Hippocampal formation (tissue), 2 donors: ENCODE measurements at places on chromosomes 12 and 14.
A peak's percentile ranks its signal among the peaks of the same experiment; 100 is the strongest.

DNA sequence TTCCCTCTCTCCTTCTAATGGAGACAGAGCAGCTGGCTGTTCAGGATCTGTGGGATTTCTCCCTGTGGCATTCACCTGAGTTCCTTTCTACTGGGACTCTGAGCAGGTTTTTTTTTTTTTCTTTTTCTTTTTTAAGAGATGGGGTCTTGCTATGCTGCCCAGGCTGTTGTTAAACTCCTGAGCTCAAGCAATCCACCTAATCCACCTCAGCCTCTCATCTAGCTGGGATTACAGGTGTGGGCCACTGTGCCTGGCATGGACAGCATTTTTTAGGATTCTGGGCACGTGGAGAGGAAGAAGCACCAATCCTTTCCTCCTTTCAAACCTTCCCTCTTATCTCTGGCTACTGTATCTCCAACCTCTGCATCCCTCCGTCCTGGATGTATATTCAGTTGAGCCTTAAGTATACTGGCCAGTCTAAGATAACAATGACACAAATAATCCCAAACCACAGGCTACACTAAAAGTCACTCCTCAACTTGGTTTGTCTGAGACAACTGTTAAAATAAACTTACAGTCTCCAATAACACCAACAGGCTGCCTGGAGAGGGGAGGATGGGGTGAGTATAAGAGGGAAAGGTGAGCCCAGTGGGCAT lies 16.4 kb upstream of the CELA1 start:
- DNase-seq, result no peak

DNA sequence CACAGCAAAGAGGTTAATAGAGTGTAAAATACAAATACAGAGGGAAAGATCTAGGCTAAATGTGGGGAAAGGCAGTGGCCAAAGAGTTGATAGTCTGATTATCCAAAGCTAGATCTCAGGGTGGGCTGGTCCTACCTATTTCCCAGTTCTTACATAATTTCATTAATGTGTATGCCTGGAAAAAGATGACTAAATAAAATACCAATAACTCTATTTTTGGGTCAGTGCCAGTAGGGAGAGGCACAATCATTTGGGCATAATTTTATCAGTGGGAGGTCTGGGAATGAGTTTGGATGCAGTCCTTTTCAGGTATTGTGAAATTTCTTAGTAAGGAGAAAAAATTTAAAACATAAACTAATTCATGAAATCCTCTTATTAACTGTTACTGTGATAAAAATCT lies 30.6 kb upstream of the CLEC14A start:
- no peak for DNase-seq

GRCh38 chr12:72602581-72602980 lies 330.4 kb downstream of the TRHDE start:
- DNase-seq, result no peak

DNA sequence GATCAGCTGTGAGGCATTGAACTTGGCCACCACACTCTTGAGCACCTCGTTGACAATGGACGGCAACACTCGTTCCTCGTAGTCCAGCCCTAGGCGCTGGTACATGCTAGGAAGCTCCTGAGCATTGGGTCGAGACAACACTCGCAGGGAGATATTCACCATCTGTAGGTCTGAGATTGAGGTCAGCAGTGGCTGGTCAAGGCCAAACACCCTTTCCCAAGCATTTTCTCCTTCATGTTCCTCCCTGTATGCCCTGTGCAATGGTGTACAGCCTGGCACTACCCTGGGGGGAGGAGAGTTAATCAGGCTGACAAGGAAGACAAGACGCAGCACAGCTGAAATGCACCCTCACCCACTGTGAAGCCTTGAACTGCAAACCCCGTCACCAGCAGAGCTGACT lies 2.0 kb downstream of the PHB2 start:
- no peak for DNase-seq

DNA sequence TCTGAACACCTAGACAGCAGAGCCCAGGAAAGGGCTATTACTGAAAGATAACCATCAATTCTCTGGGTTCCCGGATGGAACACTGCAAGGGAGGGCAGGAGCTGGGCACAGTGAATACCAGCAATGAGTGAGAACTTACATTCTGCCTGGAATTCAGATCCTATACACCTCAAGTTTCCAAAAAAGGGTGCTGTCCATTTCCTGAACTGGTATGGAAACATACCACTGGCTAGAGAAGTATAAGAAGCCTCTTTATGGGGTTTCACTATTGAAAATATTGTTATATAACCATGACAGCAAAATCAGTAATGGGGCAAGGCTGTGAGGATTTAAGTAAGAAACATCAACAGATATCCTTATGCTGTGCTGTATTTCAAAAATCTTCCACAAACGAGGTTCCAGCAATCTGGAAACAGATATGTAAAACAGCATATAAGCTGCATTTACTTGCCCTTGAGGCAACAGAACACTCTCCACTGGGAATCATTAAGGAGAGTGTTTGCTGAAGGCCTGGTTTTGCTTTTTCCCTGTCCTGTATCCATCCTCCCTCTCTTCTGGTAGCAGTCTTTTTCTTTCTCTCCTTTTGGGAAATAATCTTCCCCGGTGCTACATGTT lies 53.3 kb upstream of the GTF2A1 start:
- DNase-seq, result no peak

- DNase-seq, result no peak
Observed at GRCh38 chr12:108611884-108612415, 14.1 kb upstream of the TMEM119 start.

DNA sequence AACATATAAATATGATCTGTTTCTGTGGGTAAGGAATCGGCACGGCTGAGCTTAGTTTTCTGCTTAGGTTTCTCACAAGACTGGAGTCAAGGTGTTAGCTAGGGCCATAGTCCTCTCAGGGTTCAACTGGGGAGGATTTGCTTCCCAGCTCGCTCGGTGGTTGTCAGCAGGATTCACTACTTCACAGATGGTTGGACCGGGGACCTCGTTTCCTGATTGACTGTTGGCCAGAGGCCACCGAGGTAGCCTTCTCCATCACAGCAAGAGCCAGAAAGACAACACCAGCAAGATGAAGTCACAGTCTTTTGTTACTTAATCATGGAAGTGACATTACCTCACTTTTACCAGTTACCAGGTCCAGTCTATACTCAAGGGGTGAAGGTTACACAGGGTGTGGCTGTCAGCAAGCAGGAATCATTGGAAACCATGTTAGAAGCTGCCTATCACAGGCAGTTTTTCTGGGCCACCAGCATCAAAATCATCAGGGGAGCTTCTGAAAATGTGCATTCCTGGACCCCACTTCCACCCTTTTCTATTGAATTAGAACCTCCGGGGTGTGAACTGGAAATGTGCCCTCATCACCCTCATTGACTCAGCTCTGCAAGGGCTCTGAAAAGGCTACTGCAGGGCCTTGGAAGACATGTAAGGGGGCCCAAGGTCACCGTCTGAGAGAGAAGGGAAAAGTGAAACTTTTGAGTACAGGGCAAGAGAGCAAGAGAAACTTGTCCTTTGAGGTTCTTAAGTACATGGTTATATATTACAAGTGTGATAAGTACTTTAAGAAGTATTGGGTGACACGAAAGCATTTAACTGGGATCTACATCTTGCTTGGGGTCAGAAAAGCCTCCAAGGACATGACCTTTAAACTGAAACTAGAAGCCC lies 10.9 kb downstream of the COPS7A start:
- DNase-seq, result no peak

- DNase-seq, result no peak
Observed at GRCh38 chr12:127717278-127717677, 549.7 kb upstream of the TMEM132C start.

GRCh38 chr14:32074887-32075572 lies 2.1 kb upstream of the ARHGAP5 start:
- DNase-seq, result no peak

DNA sequence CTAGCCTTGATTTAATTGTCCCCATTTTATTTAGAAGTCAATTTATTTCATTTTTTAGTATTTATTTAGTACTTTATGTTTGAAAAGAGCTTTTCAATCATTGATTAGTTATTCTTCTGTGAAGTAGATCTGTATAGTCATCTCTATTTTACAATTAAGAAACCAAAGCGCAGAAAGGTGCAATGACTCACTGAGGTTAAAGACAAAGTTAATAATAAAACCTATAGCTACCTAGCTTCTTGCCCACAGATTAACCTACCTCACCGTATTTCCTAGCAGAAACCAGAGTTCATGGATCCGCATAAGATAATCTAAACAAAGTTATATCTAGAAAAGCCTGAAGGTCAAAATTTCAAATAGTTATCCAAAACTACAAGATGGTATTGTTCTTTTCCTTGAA lies 176.4 kb downstream of the GRIN2B start:
- DNase-seq, result no peak

DNA sequence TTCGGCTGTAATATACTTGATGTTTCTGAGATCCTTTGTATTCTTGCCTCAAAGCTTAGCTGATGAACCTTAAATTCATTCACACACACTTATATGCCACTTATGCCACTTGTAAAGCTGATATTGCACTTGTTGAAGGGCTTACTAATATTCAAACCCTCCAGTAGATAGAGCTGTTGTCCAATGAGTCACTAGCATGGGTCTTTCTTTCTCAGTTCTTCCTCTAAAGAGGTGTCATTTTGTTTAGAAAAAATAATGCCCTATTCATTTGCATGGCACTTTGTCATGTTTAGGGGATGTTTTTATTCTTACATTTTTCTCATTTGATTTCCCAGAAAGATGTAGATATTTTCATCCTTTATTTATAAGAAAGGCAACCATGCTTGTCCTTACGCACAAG lies 56.4 kb downstream of the MON2 start:
- DNase-seq, result no peak

- no peak for DNase-seq
Observed at GRCh38 chr14:104195878-104196277, 57.5 kb downstream of the KIF26A start.

- DNase-seq, result no peak
Observed at GRCh38 chr14:77714926-77715325, 7.0 kb downstream of the SLIRP start.

GRCh38 chr12:68375756-68376695 lies 43.9 kb upstream of the MDM1 start:
- no peak for DNase-seq

GRCh38 chr12:89948271-89949175 lies 239.9 kb upstream of the ATP2B1 start:
- DNase-seq, result no peak

- no peak for DNase-seq
Observed at GRCh38 chr14:74804219-74804825, 41.2 kb downstream of the YLPM1 start.

DNA sequence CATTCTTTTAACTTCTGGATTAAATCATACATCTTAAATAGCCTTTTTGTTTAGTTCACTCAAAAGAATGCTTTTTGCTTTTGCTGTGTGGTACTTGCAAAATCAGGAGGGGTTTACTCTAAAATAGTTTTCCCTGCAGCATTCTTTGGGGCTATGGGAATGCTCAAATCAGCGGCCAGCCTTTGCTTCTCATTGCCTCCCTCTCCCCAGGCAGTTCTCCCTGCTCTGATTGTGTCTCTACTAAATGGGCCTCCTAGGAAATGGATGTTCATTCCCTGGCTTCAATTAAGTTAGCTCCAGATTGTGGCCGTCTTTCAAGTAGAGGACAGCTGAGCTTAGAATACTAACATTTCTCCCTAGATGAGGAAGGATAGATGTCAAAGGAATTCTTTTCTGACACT lies 4.4 kb downstream of the TULP3 start:
- DNase-seq, result no peak

GRCh38 chr12:1473418-1473817 lies 121.0 kb downstream of the FBXL14 start:
- DNase-seq, result no peak

DNA sequence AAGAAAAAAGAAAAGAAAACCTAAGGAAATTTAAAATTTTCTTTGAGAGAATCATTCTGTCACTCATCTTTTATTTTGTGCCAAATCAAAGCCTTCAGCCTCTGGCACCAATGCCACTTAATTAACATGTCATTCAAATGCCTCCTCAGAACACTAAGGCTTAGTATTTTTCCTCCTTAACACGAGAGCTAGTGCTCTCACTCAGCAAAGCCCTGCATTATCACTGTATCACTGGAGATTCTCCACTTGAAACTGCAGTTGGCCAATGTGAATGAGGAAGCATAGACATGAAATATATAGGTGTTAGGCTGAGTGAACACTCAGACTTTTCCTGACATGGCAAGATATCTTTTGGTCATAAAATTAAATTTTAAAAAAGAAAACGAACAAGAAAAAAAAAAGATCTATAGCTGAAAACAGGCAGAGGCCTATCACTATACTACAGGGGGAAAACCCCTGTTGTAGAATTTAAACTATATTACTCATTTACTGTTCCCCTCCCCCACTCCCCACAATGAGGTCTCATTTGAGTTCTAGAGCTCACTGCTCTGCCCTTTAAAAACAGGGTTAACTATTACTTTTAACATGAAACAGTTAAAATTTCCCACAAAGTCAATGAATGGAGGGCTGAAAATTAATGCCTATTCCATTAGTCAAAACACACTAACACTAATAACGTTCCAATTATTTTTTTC lies 5.1 kb downstream of the MBIP start:
- DNase-seq, result no peak

GRCh38 chr12:69991690-69992288 lies 166.8 kb downstream of the MYRFL start:
- no peak for DNase-seq

DNA sequence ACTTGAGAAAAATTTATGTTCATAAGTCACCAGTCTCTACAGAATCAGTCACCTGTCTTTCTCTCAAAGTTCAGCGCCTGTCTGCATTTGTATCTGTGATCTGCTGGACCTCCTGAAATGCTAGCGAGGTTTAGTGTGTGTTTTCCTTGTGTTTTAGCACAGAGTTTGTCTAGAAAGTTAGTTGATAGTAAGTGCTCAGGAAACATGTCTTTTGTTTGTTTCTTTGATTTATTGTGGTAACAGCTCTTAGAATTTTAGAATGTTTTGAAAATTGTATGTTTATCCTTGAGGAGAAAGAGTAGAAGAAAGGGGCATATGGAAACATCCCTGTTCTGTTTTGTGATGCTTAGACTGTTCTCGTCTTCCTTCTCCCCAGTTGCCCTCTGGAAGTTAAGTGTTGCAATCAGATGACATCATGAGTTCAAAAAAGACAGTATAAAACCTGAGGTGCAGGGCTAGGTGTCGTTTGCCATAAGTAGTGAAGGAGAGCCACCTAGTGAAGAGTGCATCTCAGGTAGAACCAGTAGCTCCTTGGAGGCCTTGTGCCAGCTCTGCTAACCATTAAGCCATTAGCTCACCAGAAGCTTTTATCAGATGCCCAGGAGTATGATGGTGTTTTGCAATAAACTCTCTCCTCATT lies 44.8 kb downstream of the FBXW8 start:
- no peak for DNase-seq

GRCh38 chr12:65556676-65557437 lies 267.4 kb upstream of the HMGA2 start:
- peak; percentile 27 for DNase-seq
